CD4-positive, alpha-beta memory T cell (primary cell): ENCODE measurements at places on chromosomes 11 and 22.

DNA sequence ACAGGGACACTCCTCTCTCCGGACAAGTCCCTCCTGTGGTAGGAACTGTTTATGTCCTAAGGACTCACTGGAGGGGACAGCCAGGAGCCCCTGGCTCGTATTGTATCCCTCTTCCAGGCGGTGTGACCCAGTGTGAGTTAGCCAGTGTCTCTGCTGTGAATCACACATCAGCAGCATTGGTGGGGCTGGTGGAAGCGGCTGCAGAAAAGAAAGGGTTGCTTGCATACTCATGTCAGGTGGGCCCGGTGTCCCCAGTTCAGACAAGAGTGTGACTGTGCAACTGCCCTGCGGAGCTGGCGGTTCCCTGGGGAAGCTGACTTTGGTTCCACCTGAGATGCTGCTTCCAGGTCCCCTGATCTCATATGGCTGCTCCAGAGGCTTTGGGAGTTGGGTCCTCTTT is 99.4 kb downstream of the ZBTB16 start:
- no peak for DNase-seq

GRCh38 chr11:28017816-28018215 is 90.1 kb downstream of the KIF18A start:
- no peak for DNase-seq

GRCh38 chr11:19740586-19740985 is 27.9 kb downstream of the NAV2 start:
- DNase-seq: no peak

GRCh38 chr11:65103476-65103875 is 7.5 kb downstream of the VPS51 start:
- DNase-seq: no peak
